Progenitor cell of endocrine pancreas (in vitro differentiated cells): ENCODE measurements at places on chromosomes 2 and 18. TPM values are rescaled to one million over a fixed set of nuclear protein-coding genes. Genes with fewer than 3 reads are reported as not detected.

Gene MZT2A
- total RNA-seq, result 69.5 and 84.9 TPM in 2 replicates

Gene CABYR
- 8.0 and 10.5 TPM in 2 replicates for total RNA-seq

Gene ZSWIM2
- total RNA-seq, result not detected in 2 replicates

Gene DTNA
- 25.4 and 34.0 TPM in 2 replicates for total RNA-seq

DNA sequence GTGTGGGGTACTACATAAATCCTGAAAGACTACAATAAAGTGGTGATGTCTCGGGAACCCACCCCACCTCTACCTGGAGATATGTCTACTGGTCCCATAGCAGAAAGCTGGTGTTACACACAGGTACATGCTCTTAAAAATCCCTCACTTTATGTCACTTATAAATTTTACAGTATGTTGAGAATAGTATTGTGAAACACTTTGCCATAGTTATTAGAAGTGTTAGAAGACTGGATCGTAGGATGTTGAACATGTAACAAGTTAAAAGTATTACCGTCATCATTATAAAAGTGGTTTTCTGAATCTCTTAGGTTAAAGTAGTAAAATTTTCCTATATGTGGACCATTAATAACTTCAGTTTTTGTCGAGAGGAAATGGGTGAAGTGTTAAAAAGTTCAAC lies 48.6 kb downstream of the SPOPL start:
- H3K4me3 ChIP-seq, result no peak overlapping the region
- no peak overlapping the region for H3K27ac ChIP-seq
- no peak for DNase-seq
- no peaks in the 10 kb centered on the region for H3K27me3 ChIP-seq
- H3K4me1 ChIP-seq, result peaks cover 10% of the 10 kb centered on the region

DNA sequence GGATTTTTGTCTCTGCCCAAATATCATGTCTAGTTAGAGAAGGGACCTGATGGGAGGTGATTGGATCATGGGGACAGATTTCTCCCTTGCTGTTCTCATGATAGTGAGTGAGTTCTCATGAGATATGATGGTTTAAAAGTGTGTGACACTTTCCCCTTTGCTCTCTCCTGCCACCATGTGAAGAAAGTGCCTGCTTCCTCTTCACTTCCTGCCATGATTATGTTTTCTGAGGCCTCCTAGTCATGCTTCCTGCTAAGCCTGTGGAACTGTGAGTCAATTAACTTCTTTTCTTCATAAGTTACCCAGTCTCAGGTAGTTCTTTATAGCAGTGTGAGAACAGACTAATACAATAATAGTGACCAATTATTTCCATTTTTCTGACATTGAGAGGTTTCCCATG lies 167.3 kb upstream of the CYRIA start:
- peaks cover 1% of the 10 kb centered on the region for H3K4me1 ChIP-seq
- no peak overlapping the region for H3K27ac ChIP-seq
- no peaks in the 10 kb centered on the region for H3K36me3 ChIP-seq
- no peak for DNase-seq

DNA sequence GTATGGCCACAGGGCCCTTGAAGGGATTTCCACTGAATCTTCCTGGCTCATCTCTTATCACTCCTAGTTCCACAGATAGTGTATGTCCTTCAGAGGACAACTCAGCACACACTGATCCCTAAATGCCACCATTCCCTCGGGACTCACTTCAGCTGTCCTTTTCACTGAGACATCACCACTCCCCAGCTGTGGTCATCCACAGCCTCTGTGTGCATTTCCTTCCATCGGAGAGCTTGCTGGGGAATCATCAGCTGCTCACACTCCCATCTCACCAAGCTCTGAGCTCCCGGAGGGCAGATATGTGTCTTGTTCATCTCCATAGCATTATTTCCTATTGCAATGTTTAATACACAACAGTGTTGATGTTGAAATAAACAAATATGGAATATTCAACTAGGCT lies 759.5 kb downstream of the RNF144A start:
- peaks cover 1% of the 10 kb centered on the region for H3K36me3 ChIP-seq
- peaks cover 7% of the 10 kb centered on the region for H3K27me3 ChIP-seq
- H3K4me3 ChIP-seq, result no peak overlapping the region

DNA sequence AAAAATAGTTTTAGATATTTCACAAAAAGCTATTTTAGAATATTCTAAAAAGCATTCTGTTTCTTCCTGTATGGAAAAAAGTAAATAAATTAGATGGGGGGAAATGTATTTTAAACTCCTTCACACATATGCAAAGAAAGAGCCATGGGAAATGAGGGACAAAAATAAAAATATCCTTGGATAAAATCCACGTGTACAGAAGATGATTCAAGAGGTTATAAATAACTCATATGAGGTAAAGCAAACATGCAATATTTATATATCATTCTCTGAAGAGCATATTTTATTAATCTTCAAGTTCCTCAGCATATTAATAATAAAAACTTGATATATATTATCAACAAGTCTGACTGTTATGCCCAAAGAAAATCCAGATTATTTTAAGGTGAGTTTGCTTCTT lies 8.8 kb upstream of the GFPT1 start:
- DNase-seq, result no peak
- no peak overlapping the region for H3K4me3 ChIP-seq
- H3K27me3 ChIP-seq, result no peaks in the 10 kb centered on the region
- no peak overlapping the region for H3K27ac ChIP-seq
- peaks cover 4% of the 10 kb centered on the region for H3K4me1 ChIP-seq

GRCh38 chr2:135798762-135799161 lies 38.2 kb downstream of the LCT start:
- no peak overlapping the region for H3K4me3 ChIP-seq
- no peaks in the 10 kb centered on the region for H3K27me3 ChIP-seq
- DNase-seq, result no peak
- H3K36me3 ChIP-seq, result peaks cover 1% of the 10 kb centered on the region

DNA sequence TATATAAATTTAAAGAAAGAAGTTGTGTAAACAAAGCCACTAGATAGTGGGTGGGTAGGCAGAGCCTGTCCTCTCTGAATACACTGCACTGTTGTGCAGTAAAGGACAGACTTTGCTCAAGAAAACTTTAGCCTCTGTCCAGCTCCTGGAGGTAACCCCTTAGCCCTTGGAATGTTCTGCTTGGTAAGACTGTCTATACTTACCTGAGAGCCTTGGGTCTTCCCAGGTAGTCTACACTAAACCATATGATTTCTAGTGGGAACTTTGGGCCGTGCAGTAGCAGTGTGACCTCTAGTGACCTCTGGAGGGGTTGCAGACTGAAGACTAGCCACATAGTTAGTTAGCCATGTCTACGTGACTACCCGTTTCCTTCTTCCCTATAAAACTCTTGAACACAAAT lies 678.3 kb upstream of the NRXN1 start:
- peaks cover 10% of the 10 kb centered on the region for H3K4me1 ChIP-seq
- H3K4me3 ChIP-seq, result no peak overlapping the region
- H3K27me3 ChIP-seq, result no peaks in the 10 kb centered on the region
- DNase-seq, result no peak
- peaks cover 2% of the 10 kb centered on the region for H3K36me3 ChIP-seq
- no peak overlapping the region for H3K27ac ChIP-seq

- H3K4me1 ChIP-seq, result no peaks in the 10 kb centered on the region
- no peak overlapping the region for H3K27ac ChIP-seq
- DNase-seq, result no peak
Observed at GRCh38 chr18:59633961-59634485, 63.2 kb downstream of the CCBE1 start.

GRCh38 chr18:77316641-77317040 lies 67.0 kb downstream of the GALR1 start:
- no peak for DNase-seq
- no peak overlapping the region for H3K27ac ChIP-seq
- H3K27me3 ChIP-seq, result no peaks in the 10 kb centered on the region
- H3K4me3 ChIP-seq, result no peak overlapping the region
- H3K36me3 ChIP-seq, result no peaks in the 10 kb centered on the region

- H3K4me3 ChIP-seq, result no peak overlapping the region
- no peaks in the 10 kb centered on the region for H3K27me3 ChIP-seq
- DNase-seq, result no peak
- peaks cover 6% of the 10 kb centered on the region for H3K36me3 ChIP-seq
- peaks cover 6% of the 10 kb centered on the region for H3K4me1 ChIP-seq
- H3K27ac ChIP-seq, result no peak overlapping the region
Observed at GRCh38 chr18:49890041-49890440, 76.7 kb upstream of the ACAA2 start.
